ENCODE measurements at places on chromosomes 13 and 19.

- no peak for DNase-seq
Observed at GRCh38 chr13:84050536-84050935, 168.3 kb upstream of the SLITRK1 start.

DNA sequence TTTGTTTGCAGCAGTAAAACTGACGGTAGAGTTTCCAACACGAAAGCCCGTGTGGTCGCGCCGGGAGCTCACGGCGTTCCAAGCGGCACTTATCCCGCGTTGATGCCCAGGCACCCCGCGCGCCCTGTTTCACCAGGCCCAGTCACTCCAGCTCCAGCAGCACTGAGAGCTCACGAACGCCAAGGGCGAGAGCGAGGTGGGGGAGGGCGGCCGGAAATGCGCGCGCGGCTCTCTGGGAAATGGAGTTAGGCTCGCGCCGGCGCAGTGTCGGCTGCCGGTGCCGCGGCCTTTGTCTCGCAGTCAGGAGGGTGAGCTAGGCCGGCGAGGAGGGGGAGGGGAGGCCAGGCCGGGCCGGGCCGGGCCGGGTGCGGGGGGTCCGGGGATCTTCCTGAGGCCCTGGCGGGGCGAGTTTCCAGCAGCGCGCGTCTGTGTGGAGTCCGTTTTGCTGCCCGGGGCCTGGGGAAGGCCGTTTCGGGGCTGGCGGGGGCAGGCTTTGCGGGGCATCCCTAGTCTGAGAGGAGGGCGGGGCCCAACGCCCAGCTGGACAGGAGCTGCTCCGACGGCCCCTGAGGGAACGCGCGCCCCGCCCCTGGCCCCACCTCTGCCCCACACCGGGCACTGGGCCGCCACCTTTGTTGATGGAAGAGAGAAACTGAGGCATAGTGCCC is at the start of gene ZNF135:
TSS of gene ZNF135 (plus strand) at position 280 of the 668 bp plus-strand sequence. CDS start 721 bp downstream, outside the sequence.
- no peak for DNase-seq

DNA sequence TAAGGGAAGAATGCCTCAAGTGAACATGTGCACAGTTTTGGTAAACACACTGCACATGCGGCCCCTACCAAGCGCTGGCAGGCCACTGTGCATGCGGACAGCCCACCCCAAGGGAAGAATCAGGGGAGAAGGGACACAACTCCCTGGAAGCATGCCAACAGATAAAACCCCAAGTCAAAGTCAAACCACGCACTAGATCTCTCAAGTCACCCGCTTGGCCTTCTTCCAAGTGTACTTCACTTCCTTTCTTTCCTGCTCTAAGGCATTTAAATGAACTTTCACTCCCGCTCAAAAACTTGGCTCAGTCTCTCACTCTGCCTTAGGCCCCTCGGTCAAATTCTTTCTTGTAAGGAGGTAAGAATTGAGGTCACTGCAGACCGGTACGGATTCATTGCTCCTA is 4.6 kb upstream of the RFXAP start:
- no peak for DNase-seq

- no peak for DNase-seq
Observed at GRCh38 chr13:113393226-113393562, 29.3 kb upstream of the GRTP1 start.

All from SHP77 treated with DMSO at 0.1 percent for 48 hours (cell line).